ENCODE measurements at places on chromosomes 3 and 15. TPM values are rescaled to one million over a fixed set of nuclear protein-coding genes. Genes with fewer than 3 reads are reported as not detected.

DNA sequence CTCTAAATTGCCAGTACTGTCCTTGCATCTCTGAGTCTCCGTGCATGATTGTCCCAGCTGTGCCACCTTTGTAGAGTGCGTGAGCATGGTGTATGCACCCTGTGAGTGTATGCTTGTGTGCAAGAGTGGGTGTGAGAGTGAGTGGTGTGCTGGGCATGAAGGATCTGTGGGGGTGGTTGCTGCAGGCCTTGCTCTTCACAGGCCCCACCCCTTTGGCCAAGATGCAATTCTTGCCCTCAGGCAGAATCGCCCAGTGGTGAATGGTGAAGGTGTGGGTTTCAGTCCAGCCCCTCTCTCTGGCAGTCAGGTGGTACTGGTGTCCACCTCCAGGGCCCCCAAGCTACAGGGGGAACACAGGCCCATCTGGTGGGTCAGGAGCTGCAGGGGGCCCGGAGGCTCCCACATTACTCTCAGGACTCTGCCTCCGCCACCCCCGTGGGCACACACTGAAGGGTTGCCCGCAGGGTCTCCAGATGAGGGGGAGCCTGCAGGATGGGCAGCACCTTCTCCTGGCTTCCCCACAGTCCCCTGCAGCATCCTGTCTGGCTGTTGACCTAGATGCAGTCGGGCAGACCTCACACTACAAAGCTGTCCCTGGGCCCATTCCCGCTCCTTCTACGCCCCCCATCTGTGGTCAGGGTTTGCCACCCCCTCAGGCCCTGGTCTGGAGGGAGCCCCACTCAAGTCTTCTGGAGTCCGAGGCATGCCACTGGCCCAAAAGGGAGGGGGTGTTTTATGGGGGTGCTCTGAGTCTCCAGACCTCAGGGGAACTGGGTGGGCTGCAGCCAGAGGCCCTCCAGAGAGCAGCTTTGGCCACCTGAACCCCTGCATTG is 8.3 kb upstream of the ROPN1B start:
- DNase-seq: no peak

GRCh38 chr15:99481951-99482230 is 83.9 kb upstream of the MEF2A start:
- DNase-seq: no peak

DNA sequence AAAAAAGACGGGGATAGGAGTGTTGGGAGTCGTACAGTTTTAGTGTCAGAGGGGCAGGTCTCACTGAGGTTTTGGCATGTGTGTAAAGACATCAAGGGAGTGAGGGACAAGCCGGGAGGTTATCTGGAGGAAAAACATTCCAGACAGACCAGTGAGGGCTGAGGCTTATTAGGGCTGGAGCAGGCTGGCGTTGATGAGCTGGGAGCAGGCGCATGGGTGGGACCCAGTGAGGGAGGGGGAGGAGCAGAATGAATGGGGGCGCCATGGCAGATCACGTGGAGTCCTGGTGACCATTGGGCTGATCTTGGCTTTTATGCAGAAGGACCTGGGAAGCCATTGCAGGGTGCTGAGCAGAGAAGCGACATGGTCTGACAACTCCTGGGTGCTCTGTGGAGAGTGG is 180.2 kb downstream of the SLCO3A1 start:
- no peak for DNase-seq

The GOLGA6L9 gene
- 1.2 TPM for total RNA-seq

The LTF gene
- 4.8 TPM for total RNA-seq

The GALNT15 gene
- 5.8 TPM for total RNA-seq

Measured in Right ventricle myocardium inferior (tissue), 1 donor.